Tongue (tissue), 3 donors: ENCODE measurements at places on chromosomes 4 and X.

- no peak for DNase-seq
These were observed 17.8 kb downstream of the WDR1 start for GRCh38 chr4:10098780-10099160.

DNA sequence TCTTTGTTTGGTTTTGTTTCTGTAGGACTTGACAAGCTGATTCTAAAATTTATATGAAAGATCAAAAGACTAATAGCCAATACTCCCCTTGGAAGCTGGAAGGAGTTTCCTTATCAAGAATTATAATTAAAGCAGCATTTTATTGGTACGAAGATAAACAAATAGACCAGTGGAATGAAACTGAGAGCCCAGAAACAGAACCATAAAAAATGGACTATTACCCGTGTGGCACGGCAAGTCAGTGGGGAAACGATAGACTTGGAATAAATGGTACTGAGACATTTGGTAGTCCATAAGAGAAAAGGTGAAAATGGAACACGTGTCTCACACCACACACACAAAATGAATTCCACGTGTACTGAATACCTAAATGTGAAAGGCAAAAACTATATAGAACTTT lies 42.4 kb upstream of the CEP135 start:
- DNase-seq: no peak

GRCh38 chr4:159429693-159430035 lies 326.8 kb downstream of the RAPGEF2 start:
- no peak for DNase-seq

GRCh38 chrX:53449632-53450031 lies 15.5 kb upstream of the HSD17B10 start:
- no peak for DNase-seq

- DNase-seq: no peak
These were observed 207.4 kb downstream of the CEP135 start for GRCh38 chr4:56156141-56156540.

- DNase-seq: no peak
These were observed 3.0 kb downstream of the BMP15 start for GRCh38 chrX:50913520-50913919.

DNA sequence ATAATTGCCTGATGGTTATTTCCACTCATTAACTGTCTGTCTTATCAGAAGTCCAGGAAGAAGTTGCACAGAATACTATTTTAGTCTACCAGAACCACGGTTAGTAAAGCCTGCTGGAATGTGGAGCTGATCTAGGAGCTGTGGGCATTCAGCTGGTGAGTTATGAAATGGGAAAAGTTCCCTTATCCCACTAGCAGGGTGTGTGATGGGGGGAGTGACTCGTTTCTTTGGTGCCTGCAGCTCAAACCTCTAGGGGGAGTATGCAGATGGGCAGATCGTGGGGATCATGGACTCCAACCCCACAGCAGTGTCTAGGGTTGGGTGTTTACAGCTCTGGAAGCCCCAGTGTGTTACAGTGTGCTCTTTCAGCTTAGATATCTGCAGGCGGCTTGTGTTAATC lies 305.7 kb upstream of the BOD1L1 start:
- no peak for DNase-seq

DNA sequence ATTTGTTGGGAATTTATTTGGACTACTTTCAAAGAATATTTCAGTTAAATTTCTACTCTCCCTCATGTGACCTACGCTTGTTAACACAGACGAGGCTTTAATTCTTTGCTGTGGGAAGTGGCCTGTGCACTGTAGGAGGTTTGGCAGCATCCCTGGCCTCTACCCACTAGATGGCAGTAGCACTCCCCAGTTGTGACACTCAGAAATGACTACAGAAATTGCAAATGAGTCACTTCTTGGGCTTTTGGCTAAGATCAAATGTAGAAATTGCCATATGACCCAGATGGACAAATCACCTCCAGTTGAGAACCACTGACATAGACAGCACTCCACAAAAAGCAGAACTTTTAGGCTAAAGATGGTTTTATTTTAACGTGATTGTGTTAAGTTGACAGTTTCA lies 22.1 kb downstream of the PIR start:
- peak; percentile 77 for DNase-seq

- no peak for DNase-seq
These were observed 16.6 kb downstream of the PCGF3 start for GRCh38 chr4:722169-722725.

GRCh38 chrX:139842326-139843185 lies 90.3 kb downstream of the ATP11C start:
- DNase-seq: peak; percentile 25

DNA sequence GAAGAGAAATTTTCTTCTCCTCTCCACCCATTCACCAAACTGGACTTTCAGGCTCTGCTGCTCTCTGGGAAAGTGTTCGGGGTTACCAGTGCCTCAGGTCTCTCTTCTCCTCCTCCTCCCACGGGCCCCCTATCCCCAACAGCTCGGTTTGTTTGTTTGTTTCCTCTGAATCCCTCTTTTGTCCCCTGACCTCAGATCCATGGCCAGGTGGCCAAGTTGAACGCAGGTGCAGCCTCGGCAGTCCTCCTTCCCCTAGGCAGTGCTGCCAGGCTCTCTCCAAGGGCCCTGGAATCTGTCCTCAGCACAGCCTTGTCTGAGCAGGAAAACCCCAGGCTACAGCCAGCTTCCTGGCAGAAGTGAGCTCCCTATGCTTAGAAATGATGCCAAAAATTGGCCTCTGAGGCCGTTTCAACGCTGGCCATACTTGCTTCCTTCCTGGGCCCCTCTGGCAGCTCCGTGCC lies 60.0 kb downstream of the FHDC1 start:
- DNase-seq: peak; percentile 40

- no peak for DNase-seq
These were observed 11.8 kb downstream of the KIF4A start for GRCh38 chrX:70301716-70302115.

GRCh38 chr4:123206016-123206415 lies 190.6 kb upstream of the SPRY1 start:
- no peak for DNase-seq

GRCh38 chr4:55921093-55921492 lies 27.7 kb upstream of the CEP135 start:
- DNase-seq: no peak

GRCh38 chrX:136256026-136256425 lies 4.8 kb upstream of the MAP7D3 start:
- peak; percentile 15 for DNase-seq

DNA sequence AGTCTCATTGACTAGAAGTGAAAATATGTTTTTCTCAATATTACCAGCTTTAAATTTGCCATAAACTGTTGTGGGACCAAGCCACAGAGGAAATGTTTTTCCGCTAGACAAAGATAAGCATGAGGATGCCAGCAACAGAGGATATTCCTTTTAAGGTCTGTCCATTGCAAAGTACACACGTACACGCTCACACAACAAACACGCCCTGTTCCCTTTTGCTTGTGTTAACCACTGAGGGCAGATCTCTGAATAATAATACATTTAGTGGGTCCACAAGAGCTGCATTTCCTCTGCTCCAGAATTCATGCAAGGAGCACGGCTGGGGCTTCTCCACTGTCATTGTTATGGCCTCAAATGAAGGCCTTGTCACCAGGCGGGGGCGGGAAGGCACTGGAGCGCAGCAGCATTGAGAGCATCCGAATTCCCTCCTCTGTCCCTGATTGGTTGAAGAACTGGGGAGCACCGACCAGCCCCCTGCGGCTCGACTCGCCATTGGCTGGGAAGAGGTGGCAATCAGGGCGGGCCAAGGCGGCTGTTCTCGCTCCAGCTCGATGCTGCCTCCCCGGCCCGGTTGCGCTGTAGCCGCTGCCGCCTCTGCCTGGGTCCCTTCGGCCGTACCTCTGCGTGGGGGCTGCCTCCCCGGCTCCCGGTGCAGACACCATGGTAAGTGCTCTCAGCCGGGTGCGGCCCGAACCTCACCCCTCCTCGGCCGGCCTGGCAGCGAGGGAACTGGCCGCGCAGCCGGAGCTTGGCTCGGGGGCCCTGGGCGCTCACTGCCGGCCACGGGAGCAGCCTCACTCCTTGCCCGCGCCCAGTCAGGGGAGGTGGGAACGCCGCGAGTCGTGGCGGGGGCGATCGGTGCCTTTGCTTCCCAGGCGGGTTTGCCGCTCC lies at the start of gene GUCY1B1:
GUCY1B1 (plus strand) TSS at position 541 of the 891 bp plus-strand sequence; CDS start at position 661, 120 bp downstream.
- peak; percentile 96 for DNase-seq

GRCh38 chr4:76022677-76023076 lies 620 bp downstream of the CXCL10 start:
- no peak for DNase-seq

GRCh38 chrX:34053931-34054330 lies 78.2 kb downstream of the FAM47A start:
- no peak for DNase-seq

- DNase-seq: peak; percentile 20
These were observed 23.1 kb downstream of the CORIN start for GRCh38 chr4:47814618-47815295.

- no peak for DNase-seq
These were observed 151.1 kb downstream of the PDE5A start for GRCh38 chr4:119477412-119478053.

DNA sequence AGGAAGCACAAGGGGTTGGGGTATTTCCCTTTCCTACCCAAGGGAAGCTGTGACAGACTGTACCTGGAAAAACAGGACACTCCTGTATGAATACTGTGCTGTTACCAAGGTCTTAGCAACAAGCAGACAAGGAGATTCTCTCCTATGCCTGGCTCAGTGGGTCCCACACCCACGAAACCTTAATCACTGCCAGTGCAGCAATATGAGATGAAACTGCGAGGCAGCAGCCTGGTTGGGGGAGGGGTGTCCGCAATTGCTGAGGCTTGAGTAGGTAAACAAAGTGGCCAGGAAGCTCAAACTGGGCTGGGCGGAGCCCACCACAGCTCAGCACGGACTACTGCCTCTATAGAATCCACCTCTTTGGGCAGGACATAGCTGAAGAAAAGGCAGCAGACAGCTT lies 197.7 kb downstream of the INPP4B start:
- no peak for DNase-seq

- no peak for DNase-seq
These were observed 52.8 kb upstream of the TAB3 start for GRCh38 chrX:30941898-30942297.

DNA sequence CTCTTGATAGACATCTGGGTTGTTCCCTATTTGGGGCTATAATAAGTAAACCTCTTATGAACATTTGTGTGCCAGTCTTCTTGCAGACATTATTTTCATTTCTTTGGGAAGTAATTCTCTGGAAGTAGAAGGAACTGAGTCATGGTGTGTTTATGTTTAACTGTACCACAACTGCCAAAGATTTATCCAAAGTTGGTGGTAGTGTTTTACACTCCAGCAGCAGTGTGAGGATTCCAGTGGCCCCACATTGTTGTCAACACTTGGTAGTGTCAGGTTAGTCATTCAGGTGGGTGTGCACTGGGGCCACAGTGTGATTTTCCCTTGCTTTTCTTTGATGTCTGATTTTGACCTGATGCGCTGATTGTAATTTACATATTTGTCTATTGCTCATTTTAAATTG lies 5.0 kb upstream of the UVSSA start:
- DNase-seq: no peak

DNA sequence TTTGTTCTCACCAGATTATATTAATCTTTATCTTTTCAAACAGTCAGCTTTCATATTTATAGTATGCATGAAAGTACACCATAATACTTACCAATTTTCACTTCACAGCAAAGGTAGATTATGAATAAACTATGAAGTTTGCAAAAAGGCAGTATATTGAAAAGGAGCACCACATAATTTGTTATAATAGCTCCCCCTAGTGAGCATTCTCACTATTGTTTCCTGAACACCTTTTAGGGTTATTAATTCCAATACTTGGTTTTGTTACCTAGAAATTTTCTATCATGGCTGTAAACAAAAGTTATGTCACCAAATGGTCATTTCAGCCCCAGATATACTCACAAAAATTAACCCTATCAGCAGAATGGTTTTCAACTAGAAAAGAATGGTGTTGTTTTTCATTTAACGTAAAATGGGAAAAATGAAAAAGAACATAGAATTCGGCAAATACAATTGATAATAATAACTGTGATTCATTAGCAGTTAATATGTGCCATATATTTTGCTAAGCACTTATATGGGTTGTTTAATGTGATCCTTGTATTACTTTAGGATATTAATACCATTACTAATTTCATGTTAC lies 30.2 kb upstream of the NKX6-1 start:
- peak; percentile 45 for DNase-seq

DNA sequence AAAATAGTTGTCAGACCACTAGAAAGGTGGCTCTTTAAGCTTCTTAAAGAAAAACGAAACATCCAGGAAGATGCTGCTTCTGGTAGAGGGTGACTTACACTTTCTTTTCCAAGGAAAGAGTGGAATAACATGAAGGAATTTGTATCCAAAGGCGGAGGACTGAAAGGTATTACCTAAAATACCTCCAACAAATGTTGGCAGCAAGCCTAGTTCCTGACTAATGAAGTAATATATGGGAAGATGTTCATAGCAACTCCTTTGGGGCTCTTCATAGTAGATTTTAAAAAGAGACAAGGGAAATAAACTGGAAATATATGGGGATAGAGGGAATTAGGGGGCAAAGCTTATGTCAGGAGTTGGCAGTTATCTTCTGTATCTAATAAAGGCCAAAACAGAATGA lies 116.2 kb downstream of the AASDH start:
- peak; percentile 35 for DNase-seq

DNA sequence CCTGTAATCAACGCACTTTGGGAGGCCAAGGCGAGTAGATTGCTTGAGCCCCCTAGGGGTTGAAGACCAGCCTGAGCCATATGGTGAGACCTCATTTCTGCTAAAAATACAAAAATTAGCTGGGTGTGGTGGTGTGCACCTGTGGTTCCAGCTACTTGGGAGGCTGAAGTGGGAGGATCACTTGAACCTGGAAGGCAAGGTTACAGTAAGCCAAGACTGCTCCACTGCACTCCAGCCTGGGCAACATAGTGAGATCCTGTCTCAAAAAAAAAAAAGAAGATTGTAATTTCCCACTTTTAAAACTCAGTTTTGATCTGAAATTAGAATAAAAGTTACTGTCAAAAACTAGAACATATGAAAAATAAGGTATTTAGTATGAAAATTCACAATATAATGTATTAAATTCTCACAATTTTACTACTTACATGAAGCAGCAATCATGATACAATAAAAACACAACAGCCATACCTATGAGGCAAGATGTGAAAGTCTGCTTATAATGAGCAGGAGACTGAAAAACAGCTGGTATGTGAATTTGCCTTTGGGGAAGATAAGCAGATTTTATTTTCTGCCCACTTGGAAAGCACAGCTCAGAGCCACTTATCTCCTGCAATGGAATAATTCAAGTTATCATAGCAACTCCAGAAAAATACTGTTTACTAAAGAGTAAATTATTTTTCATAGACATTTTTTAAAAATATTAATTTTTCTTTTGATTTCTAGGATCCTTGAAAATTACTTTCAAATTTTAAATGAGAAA lies 50.6 kb downstream of the ZGRF1 start:
- DNase-seq: no peak
